ENCODE measurements at places on chromosomes 12 and 14. TPM values are rescaled to one million over a fixed set of nuclear protein-coding genes. Genes with fewer than 3 reads are reported as not detected.

- DNase-seq, result no peak
Measured at GRCh38 chr12:119118625-119119024, 60.1 kb upstream of the HSPB8 start.

GRCh38 chr14:39383741-39384140 lies 48.5 kb downstream of the FBXO33 start:
- no peak for DNase-seq

DNA sequence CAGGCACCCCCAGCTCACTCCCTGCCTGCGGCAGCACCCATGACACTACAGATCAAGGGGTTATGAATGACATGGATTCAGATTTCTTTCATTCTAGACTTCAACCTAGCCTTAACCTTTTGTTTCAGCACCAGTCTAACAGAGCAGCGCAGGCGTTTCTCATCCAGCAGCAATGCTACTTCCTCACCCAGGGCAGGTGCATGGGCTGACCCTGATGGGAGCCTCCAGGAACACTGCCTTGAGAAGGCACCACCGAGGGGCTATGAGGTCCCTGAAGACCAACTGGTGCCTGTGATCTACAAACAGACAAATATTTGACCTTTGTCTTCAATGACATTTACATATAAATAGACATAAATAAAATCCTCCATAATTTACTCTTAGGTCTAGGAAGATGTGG lies 10.8 kb downstream of the CDCA4 start:
- DNase-seq, result no peak

DNA sequence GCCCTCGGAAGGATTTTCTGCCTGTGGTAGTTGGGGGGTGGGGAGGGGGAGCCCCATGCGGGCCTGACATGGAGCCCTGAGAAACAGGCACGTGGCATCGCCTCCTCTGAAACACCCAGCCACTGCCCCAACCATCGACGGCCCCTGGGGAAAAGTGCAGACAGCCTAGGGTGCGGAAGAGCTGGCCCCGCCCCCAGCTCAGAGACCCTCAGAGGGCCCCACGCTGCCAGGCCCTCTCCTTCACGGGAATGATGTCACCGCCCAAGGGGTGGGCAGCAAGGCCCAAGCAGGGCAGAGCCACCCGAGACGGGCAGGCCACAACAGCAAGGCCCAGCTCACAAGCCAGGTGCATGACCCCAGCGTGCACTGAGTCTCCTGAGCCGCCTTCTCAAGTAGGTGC lies 26.2 kb downstream of the BEGAIN start:
- DNase-seq, result no peak

DNA sequence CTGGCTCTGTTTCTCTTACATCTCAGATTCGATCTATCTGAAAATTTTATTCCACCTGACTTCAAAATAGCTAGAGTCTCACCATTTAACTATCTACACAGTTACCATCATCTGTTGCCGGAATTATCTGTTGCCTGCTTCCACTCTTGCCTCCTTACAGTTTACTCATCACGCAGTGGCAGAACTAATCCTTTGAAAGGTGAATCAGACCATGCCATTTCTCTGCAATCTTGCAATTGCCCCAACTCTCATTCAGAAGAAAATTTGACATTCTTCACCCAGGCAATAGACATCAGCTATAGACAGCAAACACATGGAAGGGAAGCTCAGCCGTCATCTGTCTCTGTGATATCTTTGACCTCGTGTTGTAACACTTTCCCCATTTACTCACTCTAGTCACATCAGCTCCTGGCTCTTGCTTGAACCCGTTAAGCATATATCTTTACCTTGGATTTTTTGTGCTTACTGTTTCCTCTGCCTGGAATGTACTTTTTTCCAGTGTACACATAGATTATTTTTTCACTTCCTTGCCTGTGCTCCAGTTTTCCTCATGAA lies 85.5 kb downstream of the PDE3A start:
- DNase-seq, result no peak

DNA sequence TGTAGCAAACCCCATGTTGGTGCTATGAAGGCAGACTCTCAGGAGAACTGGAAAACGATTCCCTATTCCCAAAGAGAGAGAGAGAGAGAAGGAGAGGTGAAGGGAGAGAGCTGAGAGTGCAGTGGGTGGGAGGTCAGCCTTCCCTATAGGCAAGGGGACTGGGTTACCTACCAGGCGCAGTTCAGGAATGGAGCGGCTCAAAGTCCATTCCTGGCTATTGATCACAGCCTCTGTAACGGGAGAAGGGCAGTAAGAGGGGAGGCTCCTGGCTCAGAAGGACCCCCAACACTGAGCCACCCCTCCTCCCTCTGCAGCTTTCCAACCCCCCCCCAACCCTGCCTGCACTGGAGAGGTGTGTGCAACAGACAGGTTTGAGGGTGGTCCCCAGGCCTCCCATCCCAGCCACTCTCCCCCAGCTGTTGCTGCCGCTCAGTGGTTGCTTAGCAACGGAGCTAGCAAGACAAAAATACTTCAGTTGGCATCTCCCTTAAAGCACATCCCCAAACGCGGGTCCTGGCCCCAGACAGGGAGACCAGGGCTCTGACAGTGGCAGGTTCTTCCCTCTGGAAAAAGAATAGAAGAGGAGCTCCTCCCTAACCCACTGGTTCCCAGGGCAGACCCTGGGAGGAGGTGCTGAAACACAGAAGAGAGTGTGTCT lies 3.2 kb downstream of the AGAP2 start:
- DNase-seq, result no peak

DNA sequence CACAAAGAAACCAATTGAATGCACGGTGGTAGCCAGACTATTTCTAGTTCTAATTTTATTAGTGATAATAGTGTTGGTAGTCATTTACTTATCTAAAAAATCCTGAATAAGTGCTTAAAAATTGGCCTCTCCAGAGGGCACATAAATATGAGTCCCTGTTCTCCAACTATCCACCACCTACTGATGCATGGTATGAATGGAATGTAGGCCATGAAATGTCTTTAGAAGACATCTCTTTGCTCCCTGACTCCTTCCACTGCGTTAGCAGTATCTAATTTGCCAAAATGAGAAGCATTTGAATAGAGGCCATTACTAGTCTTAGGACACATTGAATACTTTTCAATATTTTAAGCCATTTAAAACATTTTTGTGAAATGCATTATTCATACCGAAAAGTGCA lies 261.7 kb downstream of the LRFN5 start:
- no peak for DNase-seq

- no peak for DNase-seq
Measured at GRCh38 chr14:34718750-34719304, 4.4 kb upstream of the CFL2 start.

GRCh38 chr14:34081576-34082136 lies 130.8 kb upstream of the EGLN3 start:
- peak; percentile 59 for DNase-seq

DNA sequence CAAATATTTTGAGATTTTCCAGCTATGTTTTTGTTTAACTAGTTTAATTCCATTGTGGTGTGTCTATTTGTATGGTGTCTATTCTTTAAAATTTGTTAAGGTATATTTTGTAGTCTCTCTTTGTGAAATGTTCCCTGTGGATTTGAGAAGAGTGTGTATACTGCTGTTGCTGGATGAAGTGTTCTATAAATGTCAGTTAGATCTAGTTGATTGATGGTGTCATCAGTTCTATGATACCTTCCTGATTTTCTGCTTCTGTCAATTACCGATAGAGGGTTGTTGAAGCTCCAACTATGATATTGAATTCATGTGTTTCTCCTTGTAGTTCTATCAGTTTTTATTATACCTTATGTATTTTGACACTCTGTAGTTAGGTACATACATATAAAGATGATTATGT lies 53.1 kb downstream of the FUT8 start:
- DNase-seq, result no peak

DNA sequence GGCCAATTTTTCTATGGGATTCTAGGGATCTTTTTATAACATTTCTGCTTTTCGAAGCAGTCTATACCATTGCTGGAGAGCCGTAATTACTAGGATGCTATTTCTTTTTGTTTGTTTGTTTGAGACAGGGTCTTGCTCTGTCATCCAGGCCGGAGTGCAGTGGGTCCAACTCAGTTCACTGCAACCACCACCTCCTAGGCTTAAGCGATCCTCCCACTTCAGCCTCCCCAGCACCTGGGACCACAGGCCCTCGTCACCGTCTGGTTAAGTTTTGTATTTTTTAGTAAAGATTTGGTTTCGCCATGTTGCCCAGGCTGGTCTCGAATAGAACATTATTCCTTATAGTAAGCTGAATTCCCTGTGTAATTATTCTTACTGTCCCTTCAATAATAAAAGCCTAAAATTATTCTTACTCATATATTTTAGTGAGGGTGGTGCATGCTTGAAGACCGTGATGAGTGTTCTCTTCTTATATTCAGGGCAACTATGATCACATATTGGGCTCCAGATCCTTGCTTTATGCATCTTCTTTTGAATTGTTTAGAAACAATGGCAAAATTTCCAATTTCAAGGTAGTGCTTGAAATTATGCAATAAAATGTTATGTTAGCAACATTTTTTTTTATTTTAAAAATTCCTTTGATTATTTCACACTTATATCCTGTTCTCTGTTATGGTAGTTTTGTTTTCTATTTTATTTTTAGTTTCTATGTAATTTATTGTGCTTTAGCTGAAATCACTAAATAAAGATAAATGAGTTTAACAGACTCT lies 66.2 kb downstream of the CRADD start:
- no peak for DNase-seq

DNA sequence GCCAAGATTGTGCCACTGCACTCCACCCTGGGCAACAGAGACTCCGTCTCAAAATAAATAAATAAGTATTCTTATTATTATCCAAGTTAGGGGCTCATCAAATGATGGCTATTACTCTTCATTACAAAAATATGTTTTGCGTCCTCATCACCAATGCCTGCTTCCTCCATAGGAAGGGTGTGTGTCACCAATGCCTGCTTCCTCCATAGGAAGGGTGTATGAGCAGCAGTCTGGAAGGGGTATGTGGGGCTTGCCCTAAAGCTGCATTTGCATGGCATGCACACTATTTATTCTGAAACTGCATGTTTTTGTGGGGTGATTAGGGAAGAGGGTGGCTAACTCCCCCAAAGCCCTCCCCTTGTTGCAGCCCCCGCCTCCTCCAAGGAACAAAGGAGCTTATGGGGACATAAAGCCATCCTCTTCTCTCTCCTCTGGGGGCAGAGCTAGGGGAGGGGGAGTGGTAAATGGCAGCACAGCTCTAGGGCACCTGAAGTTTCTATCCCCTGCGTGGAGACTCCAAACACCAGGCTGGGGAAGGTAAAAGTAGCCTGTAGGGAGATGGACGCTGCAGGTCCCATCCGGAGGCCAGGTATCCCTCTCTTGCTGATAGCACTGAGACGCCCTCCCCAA lies 1.3 kb downstream of the CAMKK2 start:
- peak; percentile 29 for DNase-seq

DNA sequence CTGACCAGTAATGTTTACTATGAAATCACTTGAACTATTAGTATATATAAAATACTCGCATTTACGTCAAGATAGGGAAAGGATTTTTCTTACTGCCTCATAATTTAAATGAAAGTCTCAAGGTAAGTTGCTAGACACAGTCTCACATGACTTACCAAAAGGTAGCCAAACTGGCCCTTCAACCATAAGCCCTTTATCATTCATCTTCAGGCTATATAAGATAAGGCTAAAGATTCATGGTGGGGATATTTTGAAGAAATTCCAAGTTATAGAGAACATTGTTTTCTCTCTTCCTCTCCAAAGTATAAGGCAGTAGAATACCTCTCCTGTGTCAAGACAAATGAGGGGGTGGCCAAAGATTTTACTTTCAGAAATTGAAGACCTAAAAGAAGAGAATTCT lies 23.4 kb downstream of the KIF21A start:
- DNase-seq, result no peak

DNA sequence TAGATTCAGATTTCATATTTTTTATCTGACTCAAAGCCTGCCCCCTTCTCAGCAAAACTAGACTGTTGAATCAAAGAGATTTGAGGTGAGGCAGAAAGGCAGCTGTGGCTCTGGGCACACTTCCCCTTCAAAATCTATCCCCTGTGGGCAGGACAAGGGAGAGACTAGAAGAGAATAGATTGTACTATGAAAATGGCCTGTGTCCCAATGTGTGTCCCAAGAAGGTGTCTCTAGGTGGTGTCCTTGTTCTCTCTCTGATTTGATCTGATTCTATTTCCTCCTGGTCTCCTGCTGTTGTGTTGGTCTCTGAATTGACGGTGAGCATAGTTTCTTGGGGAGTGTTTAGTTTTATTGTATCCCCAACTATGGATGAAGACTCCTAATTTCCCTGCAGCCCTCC lies 565.8 kb upstream of the ATP2B1 start:
- DNase-seq, result no peak

- DNase-seq, result no peak
Measured at GRCh38 chr14:104140463-104141331, 2.3 kb downstream of the KIF26A start.

GRCh38 chr14:94043756-94044475 lies 17.8 kb downstream of the OTUB2 start:
- no peak for DNase-seq

GRCh38 chr14:31936115-31936514 lies 141.0 kb upstream of the ARHGAP5 start:
- no peak for DNase-seq

DNA sequence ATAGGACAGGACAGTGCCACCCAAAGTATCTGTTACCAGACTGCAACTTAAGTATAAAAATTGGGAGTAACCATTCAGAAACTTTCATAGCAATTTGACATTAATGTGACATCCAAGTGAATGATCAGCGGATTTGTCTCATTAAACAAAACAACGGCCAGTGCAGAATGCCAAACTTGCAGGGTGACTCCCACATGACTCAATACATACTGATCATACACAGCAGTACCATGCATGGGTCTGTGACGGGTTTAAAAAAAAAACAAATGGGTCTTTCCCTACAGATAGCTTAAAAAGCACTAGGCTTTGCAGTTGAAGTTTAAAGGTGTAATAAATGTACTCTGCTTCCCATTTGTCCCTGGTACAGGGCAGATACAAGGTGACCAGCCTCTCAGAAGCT lies 116.6 kb downstream of the SLC35F4 start:
- peak; percentile 10 for DNase-seq

DNA sequence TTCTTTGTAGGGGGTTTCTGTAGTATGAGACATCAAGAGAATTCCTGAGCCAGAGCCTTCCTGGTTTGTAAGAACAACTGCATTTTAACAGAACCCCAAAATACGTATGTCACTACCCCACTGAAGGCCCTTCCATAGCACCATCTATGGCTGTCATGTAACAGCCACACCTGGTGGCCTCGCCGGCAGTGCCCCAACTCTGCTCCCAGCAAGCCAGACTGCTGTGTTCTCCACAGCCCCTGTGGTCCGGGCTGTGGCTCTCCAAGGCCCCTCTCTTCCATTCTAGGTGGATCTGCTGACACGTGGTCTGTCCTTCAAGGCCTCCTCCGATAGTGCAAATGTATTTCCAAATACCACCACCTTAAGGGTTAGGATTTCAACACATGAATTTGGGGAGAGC lies 9.9 kb upstream of the PPP1R13B start:
- no peak for DNase-seq

GRCh38 chr12:32574585-32574984 lies 104.5 kb upstream of the DNM1L start:
- no peak for DNase-seq

GRCh38 chr12:63928305-63928704 lies 83.8 kb downstream of the SRGAP1 start:
- DNase-seq, result no peak

The OR6C2 gene
- polyA plus RNA-seq, result not detected

The MSI1 gene
- 1.4 TPM for polyA plus RNA-seq

The SLC6A13 gene
- 0.20 TPM for polyA plus RNA-seq

The ATP6V1D gene
- 104 TPM for polyA plus RNA-seq

The SLC7A7 gene
- 30.1 TPM for polyA plus RNA-seq

The HSPA2 gene
- 171 TPM for polyA plus RNA-seq

The INHBC gene
- not detected for polyA plus RNA-seq

The LRIG3 gene
- polyA plus RNA-seq, result 4.8 TPM

The LBHD2 gene
- not detected for polyA plus RNA-seq

The TEX52 gene
- polyA plus RNA-seq, result not detected

The SRRM4 gene
- not detected for polyA plus RNA-seq

The DCN gene
- not detected for polyA plus RNA-seq

The GYS2 gene
- 0.04 TPM for polyA plus RNA-seq
